Right atrium auricular region (tissue), 2 donors: ENCODE measurements at places on chromosomes 4 and X.

GRCh38 chrX:152177052-152177451, 38.7 kb upstream of the MAGEA10 start:
- no peak for DNase-seq

DNA sequence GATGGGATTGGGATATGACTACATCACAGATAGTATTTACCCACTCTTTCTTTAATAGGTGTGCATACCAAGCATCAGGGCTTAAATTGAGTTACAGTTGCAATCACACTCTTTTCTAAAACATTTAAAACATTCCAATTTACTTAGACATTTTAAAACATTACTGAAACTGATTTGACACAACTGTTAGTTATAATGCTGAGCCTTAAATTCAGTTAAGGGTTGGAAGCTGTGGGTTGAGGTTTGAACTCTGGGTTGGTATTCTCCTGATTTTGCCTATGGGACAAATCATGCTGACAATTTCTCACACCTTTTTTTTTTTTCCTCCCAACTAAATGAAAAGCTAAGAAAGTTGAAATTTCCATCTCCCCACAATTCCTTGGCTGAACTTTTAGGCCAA, 16.3 kb downstream of the SLIT2 start:
- no peak for DNase-seq

DNA sequence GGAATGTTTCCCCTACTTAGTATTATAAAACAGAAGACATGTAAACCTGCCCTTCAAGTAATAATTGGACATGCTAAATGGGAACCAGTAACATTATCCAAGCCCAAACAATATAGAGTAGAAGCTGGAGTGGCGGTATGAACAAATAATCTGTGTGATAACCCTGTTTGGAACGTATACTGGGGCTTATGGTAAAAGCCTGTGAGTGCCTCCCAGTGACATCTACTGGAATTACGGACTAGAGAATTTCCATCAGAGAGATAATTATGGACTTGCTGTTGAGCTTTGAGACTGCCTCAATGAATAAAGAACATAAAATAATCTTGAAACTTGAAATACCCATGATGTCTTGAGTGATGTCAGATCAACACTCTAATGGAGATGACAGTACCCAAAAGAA, 406.3 kb upstream of the GRIA3 start:
- no peak for DNase-seq

DNA sequence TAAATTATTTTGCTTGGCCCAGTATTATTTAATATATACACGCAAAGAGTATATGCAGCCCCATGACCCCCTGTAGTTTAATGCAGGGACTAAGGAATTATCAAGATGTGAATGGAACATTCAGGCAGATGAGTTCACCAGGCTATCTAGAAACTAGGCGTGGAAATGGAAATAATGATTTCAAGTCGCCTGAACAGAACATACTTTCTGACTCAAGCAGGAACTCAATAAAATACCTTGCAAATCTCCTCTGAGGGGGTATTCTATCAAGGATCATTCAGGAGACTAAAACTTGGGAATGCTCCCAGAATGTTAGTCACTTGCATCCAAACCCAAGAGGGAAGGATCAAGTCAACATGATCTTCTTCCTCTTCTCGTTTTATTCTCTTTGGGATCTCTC, 59.6 kb upstream of the RASSF6 start:
- DNase-seq: no peak

- DNase-seq: no peak
These were observed 258.5 kb upstream of the GIMD1 start for GRCh38 chr4:106627051-106627450.

DNA sequence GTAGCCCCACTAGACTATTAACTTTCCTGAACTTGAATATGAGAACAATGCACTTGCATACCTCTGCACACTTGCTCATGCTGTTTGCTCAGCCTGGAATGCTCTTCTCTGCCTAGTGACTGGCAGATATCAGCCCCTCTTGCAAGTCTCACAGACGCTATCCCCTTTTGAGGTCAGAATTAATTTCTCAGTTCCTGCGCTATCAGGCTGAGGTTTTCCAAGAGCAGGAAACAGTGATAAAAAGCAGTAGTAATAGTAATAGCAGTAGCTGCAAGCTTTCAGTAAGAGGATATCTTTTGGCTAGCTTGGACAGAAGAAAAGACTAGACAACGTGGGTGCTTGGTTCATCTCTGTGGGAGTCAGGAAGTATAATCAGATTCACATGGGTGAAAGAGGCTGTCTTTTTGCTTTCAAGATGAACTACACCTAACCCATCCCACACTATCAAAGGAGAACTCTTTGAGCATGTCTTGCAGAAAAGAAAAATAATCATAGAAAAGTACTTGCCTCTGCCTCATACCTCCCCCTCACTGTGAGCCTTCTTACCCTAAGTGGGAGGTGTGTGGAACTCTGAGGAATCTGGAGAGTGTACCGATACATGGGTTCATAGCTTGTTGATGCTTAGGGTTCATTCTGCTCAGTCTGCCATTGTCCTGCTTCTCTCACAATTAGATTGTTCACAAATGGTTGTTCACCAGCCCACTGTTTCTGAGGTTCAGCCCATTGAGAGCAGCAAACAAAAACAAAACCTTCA, 11.3 kb upstream of the DRP2 start:
- DNase-seq: no peak

DNA sequence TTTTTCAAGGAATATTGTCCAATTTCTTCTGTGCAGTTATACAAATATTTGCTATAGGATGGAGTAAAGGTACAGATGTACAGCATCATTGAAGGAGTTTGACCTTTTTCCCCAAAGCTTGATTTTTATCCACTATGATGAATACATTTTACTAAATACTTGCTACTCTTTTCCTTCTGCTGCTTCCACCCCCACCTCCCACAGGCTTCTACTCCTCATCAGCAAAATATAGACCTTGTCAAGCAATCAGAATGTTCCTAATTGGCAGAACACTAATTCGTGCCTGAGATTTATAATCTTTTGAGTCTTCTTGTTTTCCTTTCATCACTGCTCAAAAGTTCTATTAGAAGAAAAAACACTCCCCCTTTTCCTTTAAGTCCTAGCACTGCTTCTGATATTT, 3.8 kb upstream of the THAP9 start:
- no peak for DNase-seq

GRCh38 chrX:519741-520140, 110.8 kb upstream of the SHOX start:
- DNase-seq: no peak

DNA sequence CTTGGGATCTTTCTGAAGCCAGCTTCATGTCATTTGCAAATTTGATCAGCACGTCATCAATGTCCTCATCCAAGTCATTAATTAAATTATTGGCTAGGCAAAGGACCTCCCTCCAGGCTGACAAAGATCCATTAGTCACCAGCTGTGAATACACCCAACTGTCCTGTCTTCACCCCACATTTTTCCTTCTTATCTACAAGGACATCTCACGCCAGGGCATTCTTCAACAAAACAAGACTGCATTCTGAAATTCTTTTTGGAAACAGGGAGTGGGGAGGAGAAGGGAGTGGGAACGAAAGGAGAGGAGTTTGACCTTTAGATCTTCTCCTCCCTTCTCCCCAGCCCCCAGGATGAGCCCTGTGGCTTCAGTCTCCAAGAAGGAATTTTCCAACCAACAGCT, 32.7 kb downstream of the NLGN3 start:
- DNase-seq: no peak

DNA sequence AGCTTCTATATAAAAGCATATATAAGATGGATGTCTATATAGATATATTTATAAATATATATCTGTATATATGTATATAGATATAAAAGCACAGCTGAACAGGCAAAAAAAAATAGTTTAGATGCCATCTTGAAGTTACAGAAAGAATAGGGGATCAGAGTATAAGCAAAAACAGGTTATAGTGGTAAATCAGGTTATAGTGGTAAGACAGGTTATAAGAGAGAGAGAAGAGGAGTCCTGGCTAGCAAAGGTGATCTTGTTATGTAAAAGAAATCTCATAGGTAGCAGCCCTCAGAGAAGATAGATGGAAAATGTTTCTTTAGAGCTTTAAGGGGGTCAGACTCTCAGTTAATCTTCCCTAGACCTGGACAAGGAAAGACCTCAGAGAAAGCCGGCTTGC, 1263.1 kb downstream of the PCDH7 start:
- DNase-seq: no peak

DNA sequence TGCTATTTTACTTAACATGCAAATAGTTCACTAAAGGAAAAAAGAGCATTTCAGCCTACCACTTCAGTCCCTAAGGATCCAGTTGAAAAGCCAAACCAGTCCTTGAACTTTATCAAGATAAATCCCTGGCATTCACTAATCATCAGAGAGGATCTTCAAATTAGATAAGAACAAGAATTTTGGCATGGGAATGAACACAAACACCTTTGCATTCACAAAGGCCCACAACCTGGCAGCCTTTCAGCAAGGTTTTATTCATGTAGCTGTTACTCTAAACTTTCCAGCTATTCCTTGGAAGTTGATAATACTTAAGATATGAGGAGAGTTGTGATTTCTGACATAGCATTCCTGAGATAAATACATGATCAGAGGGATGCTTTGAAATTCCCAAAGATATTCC, 193.4 kb downstream of the LRBA start:
- no peak for DNase-seq

GRCh38 chr4:107665001-107665400, 55.0 kb downstream of the PAPSS1 start:
- no peak for DNase-seq

DNA sequence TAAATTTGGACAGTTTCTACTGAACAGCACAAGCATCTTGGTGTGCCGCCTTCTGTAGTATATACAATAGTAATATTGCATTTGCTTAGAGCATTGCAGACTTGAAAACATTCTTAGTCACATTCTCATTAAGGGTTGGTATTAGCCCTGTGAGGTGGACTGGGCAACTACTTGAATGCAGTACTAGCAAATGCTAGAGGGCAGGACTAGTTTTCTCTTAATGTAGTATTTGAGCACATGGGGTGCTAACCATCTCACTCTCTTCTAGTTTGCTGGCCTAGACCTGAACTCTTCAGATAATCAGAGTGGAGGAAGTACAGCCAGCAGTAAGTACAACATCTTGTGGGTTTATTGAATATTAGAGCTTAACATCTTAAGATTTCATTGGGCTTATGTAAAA, 3.2 kb downstream of the DDX3X start:
- DNase-seq: no peak

- DNase-seq: no peak
These were observed 130.6 kb downstream of the FRYL start for GRCh38 chr4:48649505-48649904.

DNA sequence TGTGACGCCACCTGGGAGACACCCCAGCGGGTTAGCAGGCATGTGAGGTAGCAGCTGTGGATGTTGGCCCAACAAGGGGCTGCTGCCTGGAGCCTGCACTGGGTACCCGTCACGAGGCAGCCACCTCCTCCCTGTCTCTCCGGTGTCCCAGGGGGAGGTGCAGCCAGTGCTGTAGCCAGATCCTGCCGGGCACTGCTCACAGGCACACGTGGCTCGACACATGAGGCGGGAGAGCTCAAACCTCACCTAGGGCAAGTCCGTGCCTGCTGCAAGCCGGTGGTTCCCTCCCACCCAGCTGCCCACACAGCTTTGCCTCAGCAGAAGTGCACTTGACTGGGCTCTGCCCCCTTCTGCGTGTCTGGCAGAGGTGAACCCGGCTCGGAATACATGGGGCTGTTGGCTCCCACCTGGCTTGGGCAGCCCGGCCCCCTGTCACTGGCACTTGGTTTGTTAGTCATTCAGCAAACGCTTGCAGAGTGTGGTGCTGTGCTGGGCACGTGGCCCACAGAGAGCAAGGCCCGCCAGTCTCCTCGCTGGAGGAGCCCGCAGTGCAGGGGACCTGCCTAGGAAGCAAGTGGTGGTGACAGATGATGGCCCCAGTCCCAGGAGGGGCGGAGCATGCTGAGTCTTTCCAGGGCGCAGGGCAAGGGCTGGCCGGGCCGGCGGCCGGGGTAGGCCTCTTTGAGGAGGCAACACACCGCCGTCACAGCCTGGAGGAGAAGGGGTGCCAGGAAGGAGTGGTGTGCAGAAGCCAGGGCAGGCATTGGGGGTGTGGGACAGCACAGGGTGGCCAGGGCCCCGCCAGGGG, 10.1 kb upstream of the SH3TC1 start:
- DNase-seq: peak; percentile 74

DNA sequence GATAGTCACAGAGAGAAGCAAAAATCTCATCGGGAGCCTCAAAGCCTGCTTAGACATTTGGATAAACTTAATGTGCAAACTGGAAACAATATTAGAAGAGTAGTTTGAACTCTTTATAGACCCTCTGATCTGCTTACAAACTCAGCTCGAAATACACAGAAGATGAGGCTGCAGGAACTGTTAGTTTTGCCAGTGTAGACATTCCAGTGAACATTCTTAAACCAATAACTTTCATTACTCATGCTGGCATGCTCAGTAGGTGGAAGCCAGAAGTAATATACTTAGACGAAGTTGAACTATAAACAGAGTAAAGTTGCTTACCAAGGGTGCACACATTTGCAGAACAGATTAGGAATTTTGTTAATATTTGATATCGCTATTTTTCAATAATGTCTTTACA, 303.5 kb downstream of the ANKRD50 start:
- DNase-seq: no peak

- DNase-seq: no peak
These were observed 13.6 kb downstream of the SMIM20 start for GRCh38 chr4:25927361-25928195.

GRCh38 chrX:39654952-39655351, 442.8 kb downstream of the BCOR start:
- no peak for DNase-seq

DNA sequence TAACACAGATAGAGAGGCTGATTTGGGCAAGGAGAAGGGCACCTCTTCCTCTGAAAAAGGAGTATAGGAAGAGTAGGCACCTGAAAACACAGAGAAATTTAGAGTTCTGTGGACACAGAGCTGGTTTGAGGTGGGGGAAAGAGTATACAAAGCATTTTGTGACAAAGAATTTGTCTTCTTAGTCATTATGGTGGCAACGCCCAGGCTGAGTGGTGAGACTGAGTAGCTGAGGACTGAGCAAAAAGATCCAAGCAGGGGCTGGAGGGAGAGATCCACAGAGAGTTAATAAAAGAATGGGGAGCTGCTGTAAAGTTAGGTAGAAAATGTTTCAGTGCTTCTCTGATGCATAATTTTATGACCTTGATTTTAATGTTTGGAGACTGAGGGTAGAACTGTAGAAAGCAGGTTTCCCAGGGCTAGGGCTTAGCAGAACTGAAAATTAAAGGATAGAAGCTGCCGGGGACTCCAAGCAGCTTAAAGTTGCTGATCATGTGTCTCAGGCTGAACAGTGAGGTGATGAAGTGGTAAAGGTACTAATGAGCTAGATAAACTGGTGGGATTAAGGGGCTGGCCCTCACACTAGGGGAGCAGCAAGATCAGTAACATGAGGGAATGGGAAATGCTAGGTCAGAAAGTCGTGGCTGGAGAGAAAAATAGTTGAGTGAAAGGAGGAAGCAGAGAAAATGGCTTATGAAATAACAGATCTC, 118.9 kb downstream of the CEP44 start:
- no peak for DNase-seq
